ENCODE measurements at places on chromosomes 3 and 15. TPM values are rescaled to one million over a fixed set of nuclear protein-coding genes. Genes with fewer than 3 reads are reported as not detected.

- DNase-seq, result peak; percentile 88
- H3K27me3 ChIP-seq, result peaks cover 100% of the 10 kb centered on the region
- H3K4me1 ChIP-seq, result peaks cover 23% of the 10 kb centered on the region
Observed at GRCh38 chr15:40927873-40928806, 1.0 kb upstream of the DLL4 start.

DNA sequence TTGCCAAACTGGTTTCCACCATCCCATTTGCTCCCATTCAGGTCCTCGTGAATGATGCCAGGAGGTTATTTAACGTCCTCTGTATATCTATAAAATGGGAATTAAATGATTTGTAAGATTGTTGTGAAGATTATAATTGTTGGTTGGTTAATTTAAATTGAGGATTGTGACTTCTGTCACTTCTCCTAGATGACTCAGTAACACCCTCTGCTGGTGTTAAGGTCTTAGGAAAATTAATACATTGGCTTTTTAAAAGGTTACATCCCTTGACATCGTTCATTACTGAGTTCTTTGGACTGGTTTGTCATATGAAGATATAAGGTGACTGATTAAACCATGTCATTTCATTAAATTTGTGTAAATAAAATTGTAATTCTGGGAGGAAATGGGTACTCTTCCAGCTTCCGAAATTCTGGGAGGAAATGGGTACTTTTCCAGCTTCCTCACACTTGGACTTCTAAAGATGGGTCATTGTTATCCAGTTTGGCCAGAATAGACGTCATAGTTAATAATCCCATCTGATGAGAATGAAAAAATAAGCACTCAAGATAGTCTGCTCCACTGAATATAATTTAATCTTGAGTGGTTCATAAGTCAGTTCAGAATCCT, 33.3 kb upstream of the PAQR5 start:
- H3K27me3 ChIP-seq, result no peaks in the 10 kb centered on the region
- no peak overlapping the region for H3K4me3 ChIP-seq
- peak; percentile 57 for DNase-seq
- no peaks in the 10 kb centered on the region for H3K4me1 ChIP-seq
- no peaks in the 10 kb centered on the region for H3K36me3 ChIP-seq
- no peak overlapping the region for H3K27ac ChIP-seq

DNA sequence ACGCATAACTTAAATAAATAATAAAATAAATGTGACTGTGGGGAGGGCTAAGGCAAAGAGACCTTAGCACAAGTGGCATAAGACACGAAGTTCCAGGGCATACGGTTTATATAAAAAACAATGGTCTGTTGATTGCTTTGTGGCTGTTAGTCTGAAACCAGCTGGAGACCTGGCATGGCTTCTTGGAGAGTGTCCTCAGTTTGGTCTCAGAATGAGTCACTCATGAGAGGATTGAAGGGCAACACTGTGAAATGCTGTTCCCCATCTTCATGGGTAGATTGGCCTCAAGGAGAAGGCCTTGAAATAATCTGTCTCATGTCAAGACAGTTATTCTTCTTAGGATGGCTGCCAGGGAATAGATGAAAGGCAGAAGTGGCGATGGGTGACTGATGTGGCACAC, 62.2 kb downstream of the SOX2 start:
- no peak for DNase-seq
- no peaks in the 10 kb centered on the region for H3K36me3 ChIP-seq
- H3K4me3 ChIP-seq, result no peak overlapping the region
- H3K27ac ChIP-seq, result no peak overlapping the region
- 0 out of 2 replicates have a peak, but pooled peaks cover 2% of the 10 kb centered on the region for H3K4me1 ChIP-seq

GRCh38 chr3:146020969-146021368, 140.0 kb downstream of the PLOD2 start:
- H3K36me3 ChIP-seq, result no peaks in the 10 kb centered on the region
- no peak overlapping the region for H3K4me3 ChIP-seq
- no peaks in the 10 kb centered on the region for H3K27me3 ChIP-seq
- H3K27ac ChIP-seq, result no peak overlapping the region
- H3K4me1 ChIP-seq, result no peaks in the 10 kb centered on the region

DNA sequence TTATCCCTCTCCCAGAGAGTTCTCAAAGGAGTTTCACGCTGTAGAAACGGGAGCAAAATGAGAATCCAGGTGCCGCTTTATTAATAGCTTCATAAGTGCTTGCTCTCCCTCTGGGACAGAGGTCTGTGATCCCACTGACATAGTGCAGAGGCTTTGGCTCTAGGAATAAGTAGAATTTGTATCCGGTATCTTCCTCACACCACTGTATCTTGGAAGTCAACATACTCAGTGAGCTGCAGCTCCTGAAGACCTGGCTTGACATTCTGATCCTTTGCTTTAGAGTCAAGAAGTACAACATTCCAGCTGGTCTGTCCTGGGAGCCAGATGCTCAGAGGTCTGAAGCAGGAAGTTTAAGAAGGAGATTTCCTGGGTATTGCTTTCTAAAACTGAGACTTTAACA, 323.0 kb downstream of the LPP start:
- DNase-seq, result peak; percentile 21
- no peaks in the 10 kb centered on the region for H3K36me3 ChIP-seq
- no peaks in the 10 kb centered on the region for H3K4me1 ChIP-seq
- no peak overlapping the region for H3K4me3 ChIP-seq

DNA sequence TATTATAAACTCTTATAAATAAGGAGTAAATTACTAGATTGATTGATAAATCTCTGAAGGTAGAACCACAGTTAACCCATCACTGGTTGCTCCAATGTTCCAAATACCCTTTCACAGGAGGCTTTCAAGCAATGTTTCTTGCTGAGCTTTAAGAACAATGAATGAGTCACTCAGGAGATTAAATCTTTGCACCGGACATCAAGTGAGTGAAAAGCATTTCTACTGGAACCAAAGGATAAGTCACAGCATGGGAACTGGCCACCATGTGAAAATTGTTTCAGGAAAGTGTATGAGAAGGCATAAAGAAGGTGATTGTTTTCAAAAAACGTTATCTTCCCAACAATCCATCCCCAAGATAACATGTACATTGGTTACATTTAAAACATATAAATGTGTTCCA, 90.6 kb downstream of the CNTN3 start:
- DNase-seq, result no peak
- H3K4me1 ChIP-seq, result no peaks in the 10 kb centered on the region
- H3K27ac ChIP-seq, result no peak overlapping the region

GRCh38 chr15:73865904-73866303, 7.5 kb upstream of the TBC1D21 start:
- H3K27me3 ChIP-seq, result no peaks in the 10 kb centered on the region
- H3K4me1 ChIP-seq, result peaks cover 28% of the 10 kb centered on the region
- H3K27ac ChIP-seq, result no peak overlapping the region
- DNase-seq, result no peak
- no peaks in the 10 kb centered on the region for H3K36me3 ChIP-seq

DNA sequence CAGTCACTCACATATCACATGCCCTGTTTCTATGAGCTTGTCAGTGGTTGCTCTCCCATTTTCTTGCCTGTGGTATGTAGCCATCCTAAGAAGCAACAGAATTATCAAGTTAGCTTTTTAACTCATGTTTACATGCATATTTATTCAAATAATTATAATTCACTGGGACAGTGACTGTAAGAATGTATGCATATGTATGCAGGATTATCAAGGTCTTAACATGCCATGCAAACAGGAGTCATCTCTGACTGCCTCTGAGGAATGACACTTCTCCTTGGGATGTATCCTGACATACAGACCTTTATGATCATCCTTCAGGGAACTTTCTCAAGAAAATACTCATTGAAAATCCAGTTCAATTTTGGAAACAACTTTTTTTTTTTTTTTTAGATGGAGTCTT, 240.9 kb downstream of the CPNE4 start:
- H3K27me3 ChIP-seq, result no peaks in the 10 kb centered on the region
- no peaks in the 10 kb centered on the region for H3K36me3 ChIP-seq
- H3K4me3 ChIP-seq, result no peak overlapping the region
- no peak overlapping the region for H3K27ac ChIP-seq
- peaks cover 27% of the 10 kb centered on the region for H3K4me1 ChIP-seq
- no peak for DNase-seq

GRCh38 chr15:39433376-39433775, 147.5 kb upstream of the THBS1 start:
- no peak overlapping the region for H3K27ac ChIP-seq
- H3K4me3 ChIP-seq, result no peak overlapping the region
- H3K36me3 ChIP-seq, result no peaks in the 10 kb centered on the region
- H3K27me3 ChIP-seq, result no peaks in the 10 kb centered on the region
- DNase-seq, result no peak

DNA sequence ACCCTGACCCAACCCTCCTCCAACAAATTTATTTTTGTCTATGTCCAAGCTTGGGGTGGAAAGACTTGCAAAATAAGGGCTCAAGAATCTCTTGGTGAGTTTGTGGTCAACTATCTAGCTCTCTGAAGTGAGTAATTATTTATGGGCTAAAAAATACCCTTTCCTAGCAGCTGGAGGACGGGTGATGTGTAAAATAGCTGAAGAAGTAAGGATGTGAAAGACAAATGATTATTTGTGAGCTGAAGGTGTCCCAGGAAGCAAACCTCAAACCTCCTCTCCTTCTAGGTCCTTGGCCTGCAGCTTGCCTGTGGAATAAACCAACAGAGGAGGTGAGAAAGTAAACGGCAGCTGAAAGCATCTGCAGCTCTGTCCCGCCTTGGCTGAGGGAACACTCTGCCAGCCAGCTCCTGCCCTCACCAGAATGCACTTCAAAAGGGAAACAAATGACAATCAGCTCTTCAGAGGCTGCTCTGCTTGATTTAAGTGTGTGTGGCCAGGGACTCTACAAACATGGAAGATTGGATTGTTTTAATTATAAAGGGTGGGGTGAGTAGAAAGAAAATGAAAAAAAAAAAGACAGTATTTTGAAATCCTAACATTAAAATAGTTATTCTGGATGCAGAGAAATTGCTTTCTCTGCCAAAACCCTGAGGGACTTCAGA, 60.3 kb downstream of the TM4SF4 start:
- no peak overlapping the region for H3K4me3 ChIP-seq
- no peak for DNase-seq
- H3K27ac ChIP-seq, result peak overlapping the region; percentile 32
- H3K27me3 ChIP-seq, result no peaks in the 10 kb centered on the region
- H3K4me1 ChIP-seq, result peaks cover 46% of the 10 kb centered on the region

GRCh38 chr3:42079701-42080452, 11.3 kb upstream of the TRAK1 start:
- H3K4me3 ChIP-seq, result no peak overlapping the region
- H3K36me3 ChIP-seq, result no peaks in the 10 kb centered on the region
- H3K4me1 ChIP-seq, result peaks cover 10% of the 10 kb centered on the region
- peak overlapping the region; percentile 24 for H3K27ac ChIP-seq
- no peak for DNase-seq

GRCh38 chr3:4494895-4495264, 1.7 kb downstream of the ITPR1 start:
- peak overlapping the region; percentile 86 for H3K4me3 ChIP-seq
- H3K27ac ChIP-seq, result no peak overlapping the region
- H3K4me1 ChIP-seq, result peaks cover 5% of the 10 kb centered on the region

GRCh38 chr3:112320691-112321090, 12.3 kb upstream of the CD200 start:
- peaks cover 34% of the 10 kb centered on the region for H3K4me1 ChIP-seq
- H3K27me3 ChIP-seq, result no peaks in the 10 kb centered on the region
- H3K36me3 ChIP-seq, result peaks cover 6% of the 10 kb centered on the region
- no peak for DNase-seq
- H3K4me3 ChIP-seq, result no peak overlapping the region
- H3K27ac ChIP-seq, result no peak overlapping the region

DNA sequence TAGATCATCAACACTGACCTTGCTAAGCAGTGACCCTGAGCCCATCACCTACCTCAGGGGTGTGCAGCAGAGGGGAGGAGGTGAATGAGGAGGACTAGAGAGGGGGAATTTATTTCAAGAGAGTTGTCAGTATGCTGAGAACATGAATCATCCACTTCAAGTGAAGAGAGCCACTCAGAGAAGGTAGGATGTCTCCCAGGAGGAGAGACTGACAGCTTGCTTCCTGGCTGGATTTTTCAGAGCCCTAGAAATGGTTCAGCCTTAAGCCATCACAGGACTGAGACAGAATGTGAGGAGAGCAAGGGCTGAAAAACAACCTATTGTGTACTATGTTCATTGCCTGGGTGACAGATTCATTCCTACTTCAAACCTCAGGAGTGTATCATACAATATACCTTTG, 34.8 kb downstream of the CCNL1 start:
- H3K4me3 ChIP-seq, result no peak overlapping the region
- H3K4me1 ChIP-seq, result peaks cover 14% of the 10 kb centered on the region
- no peaks in the 10 kb centered on the region for H3K36me3 ChIP-seq
- H3K27me3 ChIP-seq, result no peaks in the 10 kb centered on the region

DNA sequence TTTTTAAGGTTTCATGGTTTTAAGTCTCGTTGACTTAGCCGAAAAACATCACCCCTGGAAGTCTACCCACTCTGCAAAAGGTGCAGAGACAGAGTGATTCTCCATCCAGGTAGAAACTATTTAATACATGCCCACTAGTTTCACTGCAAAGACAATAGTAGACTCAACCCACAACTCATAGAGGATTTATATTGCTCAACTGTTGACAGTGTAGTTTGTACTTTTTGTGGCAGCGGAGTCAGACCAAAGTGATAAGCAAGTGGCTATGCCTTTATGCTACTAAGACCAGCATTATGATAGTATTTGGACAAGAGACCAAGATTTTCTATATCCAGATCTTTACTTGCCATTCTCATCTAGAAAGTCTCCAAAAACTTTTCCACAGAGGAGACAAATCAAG, 98.8 kb upstream of the ZBTB20 start:
- no peaks in the 10 kb centered on the region for H3K36me3 ChIP-seq
- H3K27me3 ChIP-seq, result no peaks in the 10 kb centered on the region
- no peak overlapping the region for H3K4me3 ChIP-seq

Gene ZNF80
- total RNA-seq, result not detected

Gene CAMK2N2
- 1.5 TPM for total RNA-seq

Gene NR1I2
- 4.4 TPM for total RNA-seq

Gene CLDN16
- not detected for total RNA-seq

Data from GM23338 (cell line).